Amniotic stem cell (primary cell): ENCODE measurements at places on chromosomes 12 and 14.

GRCh38 chr12:49369411-49370145 is 2.3 kb downstream of the SPATS2 start:
- DNase-seq, result no peak

- no peak for DNase-seq
Measured at GRCh38 chr14:35370969-35371368, 33.6 kb downstream of the NFKBIA start.

DNA sequence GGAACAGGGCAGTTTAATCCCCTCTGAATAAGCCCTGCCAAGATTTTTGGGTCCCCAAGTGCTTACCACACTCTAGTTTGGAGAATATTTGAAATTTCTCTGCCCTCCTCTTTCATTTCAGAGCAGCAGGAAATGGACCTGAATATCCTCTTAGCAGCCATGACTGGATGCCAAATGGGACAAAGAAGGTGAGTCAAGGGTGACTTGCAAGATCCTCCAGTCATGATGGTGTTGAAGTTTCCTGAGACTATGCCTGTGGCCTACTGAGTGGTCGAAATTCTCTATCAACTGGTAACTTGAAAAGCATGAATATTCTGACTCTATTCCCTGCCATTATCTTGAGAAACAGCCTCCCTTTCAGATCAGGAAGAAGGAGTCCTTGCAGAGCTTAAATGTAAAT is 1674.7 kb upstream of the SEL1L start:
- DNase-seq, result no peak

- DNase-seq, result no peak
Measured at GRCh38 chr14:53524391-53524790, 371.3 kb upstream of the DDHD1 start.

- DNase-seq, result no peak
Measured at GRCh38 chr12:92513231-92513730, 189.5 kb upstream of the PLEKHG7 start.

DNA sequence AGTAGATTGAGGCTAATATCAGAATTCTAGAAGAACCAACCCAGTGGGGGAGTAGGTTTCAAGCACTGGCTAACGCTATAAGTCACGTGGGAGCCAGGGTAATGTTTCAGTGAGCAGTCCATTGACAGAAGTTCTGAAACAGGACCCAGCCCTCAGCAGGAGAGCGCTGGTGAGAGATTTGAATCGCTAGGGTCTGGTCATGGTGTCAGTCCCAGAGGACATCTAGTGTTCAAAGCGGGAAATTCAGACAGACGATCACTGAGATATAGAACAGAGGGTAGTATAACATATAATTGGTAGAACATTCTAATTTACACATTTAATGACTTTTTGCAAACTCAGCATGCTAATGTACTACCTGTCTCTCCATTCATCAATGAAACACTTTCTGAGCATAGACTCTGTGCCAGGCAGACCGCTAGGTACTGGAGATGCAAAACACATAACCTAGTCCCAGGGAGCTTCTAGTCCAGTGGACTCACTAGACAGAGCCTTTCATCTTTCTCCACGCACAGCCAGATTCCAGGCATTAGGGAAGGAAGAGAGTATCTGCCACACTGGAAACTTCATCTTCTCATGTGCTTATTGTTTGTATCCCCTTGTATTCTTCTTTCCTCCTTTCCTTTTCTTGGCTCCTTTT is 35.4 kb upstream of the RNASE3 start:
- no peak for DNase-seq

- DNase-seq, result no peak
Measured at GRCh38 chr12:22268406-22268805, 66.1 kb downstream of the ST8SIA1 start.

DNA sequence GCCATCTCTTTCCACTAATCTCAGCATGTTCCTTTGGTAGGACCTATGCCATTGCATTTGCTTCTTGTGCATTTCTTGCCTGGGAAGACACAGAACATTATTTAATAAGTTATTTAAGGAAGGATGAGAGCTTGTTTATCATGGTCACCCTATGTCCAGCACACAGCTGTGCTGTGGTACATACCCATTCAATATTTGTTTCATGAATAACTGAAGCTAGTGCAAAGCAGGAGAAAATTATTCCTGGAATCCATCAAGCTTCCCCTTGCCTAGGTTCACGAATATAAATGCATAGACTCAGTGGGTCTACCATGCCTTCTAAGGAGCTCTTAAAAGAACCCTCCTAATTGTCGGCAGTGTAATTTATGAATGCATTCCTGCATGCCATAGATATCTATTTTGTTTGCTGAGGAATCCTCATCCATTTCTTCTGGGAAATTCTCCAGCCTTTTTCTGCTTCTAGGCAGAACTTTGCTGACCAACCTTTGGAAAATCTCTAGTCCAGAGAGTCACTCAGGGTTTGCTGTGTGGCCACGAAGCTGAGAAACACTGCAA is 599.8 kb upstream of the TMEM132C start:
- DNase-seq, result no peak

- no peak for DNase-seq
Measured at GRCh38 chr12:105221583-105222283, 14.2 kb downstream of the APPL2 start.

GRCh38 chr12:96249196-96250118 is 55.3 kb downstream of the ELK3 start:
- DNase-seq, result no peak
